ENCODE measurements at places on chromosomes 12 and 14.
A peak's percentile ranks its signal among the peaks of the same experiment; 100 is the strongest.

DNA sequence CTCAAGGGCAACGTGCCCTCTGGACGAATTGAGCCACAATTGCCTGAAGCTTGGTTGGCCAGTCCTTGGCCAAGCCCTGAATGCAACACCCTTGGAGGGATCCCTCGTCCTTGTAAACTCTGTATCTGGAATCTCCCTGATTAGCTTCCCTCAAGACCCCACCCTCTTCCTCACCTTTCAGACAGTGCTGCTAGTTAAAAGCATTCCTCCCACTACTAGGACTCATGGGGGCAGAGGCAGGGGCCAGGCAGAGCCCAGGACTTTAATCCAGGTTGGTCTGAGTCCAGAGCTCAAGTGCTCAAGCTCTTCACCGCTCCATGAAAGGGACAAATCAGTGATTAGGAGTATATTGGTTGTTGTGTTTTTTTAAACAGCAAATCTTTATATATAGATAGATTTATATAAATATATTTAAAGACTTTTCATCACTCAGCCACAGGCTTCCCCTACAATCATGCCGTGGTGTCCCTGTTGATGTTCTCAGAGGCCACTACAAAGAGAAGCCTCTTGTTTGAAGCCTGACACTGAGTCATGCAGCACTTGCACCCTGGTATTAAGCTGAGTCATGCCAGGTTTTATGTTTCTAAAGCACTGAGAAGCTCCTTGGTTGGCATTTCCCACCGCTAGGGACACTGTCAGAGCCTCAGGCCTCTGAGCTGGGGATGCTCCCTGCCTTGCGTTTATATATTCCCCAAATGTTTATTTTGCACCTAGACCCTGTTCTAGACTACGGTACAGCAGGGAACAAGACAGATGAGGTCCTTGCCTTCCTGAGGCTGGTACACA, 53.8 kb upstream of the GSC start:
- no peak for DNase-seq

GRCh38 chr14:91103116-91103515, 10.8 kb upstream of the DGLUCY start:
- no peak for DNase-seq

GRCh38 chr14:60495946-60496345, 10.1 kb upstream of the C14orf39 start:
- no peak for DNase-seq

- no peak for DNase-seq
Measured at GRCh38 chr14:90536511-90537191, 139.8 kb downstream of the CALM1 start.

GRCh38 chr12:54660320-54660962, 12.3 kb upstream of the DCD start:
- DNase-seq: no peak

DNA sequence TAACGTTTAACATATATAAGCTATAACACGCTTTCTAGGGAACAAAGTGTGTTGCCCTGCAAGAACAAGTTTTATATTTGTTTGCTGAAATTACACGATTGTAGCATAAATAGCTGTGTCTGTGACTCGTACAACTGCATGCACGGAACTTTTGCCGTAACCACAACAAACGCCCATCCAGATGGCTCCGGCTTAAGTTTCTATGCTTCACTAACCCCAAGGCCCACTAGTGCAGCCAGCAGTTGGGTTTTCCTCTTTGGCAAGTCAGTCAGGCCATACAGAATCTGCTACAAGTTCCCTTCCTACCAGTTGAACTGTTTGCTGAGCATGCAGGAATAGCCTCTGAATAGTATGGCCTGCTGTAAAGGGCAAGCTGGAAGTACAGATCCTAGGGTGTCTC, 12.1 kb downstream of the CSRP2 start:
- DNase-seq: no peak

DNA sequence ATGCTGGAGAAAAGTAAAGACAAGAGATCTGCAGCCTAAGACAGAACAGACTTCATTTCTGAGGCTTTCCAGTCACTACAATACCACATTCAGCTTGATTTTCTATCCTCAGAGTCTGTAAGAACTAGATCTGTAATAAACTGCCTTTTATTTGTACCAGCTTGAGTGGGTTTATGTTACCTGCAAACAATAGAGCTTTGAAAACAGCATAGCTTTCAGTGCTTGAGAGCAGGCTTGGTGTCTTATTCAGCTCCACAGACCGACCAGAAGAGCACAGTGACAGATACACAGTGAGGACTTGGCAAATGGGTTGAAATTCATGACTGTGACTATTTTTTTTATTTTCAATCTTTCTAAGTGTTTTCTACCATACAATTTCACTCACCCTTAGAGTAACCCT, 207.8 kb upstream of the OTX2 start:
- DNase-seq: no peak

DNA sequence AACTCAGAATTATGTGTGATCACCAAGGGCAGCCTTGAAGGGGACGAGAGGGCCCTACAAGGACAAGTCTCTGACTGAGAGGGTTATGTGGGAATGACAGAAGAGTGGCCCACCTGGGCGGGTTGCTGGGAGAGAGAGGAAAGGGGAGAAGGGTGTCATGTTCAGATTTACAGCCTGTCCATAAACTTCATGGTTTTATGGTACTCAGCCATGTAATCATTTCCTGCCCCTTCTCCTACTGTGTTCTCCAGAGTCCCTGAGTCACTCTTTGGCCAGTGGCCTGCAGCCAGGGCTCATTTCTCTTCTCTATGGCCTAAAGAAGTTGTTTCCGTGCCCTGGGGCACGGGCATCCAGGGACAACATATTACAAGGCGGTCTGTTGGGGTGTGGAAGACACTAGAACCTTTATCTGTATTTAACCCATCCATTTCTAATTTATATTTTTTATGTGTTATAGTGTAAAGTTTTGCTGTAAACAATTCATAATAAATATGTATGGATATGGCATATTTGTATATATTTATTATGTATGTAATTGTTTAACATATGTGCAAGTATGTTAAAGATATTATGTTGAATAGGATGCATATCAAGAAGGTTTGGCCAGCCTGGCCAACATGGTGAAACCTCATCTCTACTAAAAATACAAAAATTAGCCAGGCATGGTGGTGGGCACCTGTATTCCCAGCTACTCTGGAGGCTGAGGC, 26.9 kb downstream of the DDX47 start:
- DNase-seq: no peak

DNA sequence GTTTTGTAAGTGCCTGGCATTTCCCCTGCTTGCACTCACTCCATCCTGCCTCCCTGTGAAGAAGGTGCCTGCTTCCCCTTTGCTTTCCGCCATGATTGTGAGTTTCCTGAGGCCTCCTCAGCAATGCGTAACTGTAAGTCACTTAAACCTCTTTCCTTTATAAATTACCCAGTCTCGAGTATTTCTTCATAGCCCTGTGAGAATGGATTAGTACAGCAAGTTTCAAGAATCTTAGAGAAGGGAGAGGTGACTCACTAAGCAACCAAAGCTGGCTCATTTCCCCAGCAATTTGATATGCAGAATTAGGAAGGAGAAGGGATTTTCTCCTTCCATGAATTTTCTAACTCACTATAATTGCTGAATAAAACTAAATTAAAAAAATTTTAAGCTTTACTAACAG, 251.0 kb upstream of the FOXG1 start:
- DNase-seq: no peak

- DNase-seq: no peak
Measured at GRCh38 chr12:52279422-52280318, 5.2 kb downstream of the KRT86 start.

DNA sequence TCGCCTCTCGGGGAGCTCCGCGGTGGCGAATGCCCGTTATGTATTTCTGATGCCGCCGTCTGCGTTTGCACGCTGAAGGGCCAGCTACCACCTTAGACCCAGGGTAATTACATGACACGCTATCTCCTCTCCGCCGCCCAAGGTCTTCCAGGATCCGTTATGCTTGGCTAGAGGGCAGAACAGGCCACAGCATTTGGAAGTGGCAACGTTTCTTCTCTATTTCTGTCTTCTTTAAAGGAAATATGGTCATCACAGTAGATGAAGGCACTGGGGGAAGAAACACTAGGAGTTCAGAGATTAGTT, 861 bp upstream of the MDGA2 start:
- no peak for DNase-seq

- DNase-seq: no peak
Measured at GRCh38 chr12:66735275-66735674, 56.4 kb upstream of the GRIP1 start.

DNA sequence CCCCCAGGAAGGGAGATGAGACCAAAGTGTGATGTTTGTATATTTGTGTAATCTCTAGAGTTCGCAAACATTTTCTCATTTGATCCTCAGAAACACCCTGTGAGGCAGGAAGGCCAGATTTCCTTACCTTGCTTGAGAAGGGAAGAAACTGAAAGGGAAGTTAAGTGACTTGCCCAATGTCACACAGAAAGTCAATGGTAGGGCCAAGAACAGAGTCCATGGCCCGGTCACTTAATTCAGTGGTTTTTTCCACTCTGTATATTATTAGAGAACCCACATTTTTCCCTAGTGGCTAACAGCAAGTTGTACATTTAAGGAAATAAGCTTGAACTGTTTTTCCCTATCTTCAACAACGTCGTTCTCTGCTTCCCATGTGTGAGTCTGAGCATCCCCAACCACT, 25.6 kb upstream of the CHPT1 start:
- no peak for DNase-seq

DNA sequence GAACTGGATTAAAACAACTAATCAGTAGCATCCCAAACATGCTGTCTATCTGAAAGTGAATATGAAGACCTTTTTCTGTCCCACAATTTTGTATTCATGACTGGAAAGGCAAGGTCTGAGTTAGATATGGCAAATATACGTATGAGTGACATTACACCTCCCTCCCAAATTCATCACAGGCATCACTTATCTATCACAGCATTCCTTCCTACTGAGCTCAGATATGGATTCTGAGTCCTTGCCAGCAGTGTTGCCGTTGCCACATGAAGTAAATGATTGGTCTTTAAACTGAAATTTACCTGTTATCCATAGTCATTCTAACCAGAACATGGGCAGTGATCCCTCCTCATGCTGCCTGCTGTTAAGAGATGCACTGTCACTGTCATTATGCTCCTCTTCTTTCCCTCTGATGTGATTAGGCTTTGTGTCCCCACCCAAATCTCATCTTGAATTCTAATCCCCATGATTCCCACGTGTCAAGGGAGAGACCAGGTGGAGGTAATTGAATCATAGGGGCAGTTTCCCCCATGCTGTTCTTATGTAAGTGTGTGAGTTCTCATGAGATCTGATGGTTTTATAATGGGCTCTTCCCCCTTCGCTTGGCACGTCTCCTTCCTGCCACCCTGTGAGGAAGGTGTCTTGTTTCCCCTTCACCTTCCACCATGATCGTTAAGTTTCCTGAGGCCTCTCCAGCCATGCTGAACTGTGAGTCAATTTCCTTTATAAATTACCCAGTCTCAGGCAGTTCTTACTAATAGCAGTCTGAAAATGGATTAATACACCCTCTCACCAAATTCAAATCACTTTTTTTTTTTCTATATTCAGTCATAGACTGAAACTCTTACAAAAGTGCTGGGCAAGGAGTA, 288.4 kb downstream of the NUAK1 start:
- peak; percentile 13 for DNase-seq

DNA sequence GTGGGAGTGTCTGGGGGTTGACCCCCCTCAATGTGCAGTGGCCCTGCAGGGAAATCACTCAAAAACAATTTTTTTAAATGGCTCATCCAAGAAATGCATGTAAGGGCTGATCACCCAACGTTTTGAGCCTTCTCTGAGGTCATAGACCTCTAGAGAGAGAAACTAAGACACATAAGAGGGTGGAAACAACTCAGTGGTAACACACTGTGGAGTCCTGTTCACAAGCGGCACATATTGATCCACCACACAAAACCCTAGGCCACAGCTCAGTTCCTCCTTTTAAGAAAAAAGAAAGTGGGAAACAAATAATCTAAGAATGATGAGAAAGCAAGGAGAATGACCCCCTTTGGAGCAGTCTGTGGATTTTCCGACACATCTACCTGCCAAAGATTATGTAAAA, 83.0 kb upstream of the METAP2 start:
- DNase-seq: no peak

All from SK-N-DZ (cell line).